Body of pancreas (tissue), 4 donors: ENCODE measurements at places on chromosomes 6 and 20. TPM values are rescaled to one million over a fixed set of nuclear protein-coding genes. Genes with fewer than 3 reads are reported as not detected.

DNA sequence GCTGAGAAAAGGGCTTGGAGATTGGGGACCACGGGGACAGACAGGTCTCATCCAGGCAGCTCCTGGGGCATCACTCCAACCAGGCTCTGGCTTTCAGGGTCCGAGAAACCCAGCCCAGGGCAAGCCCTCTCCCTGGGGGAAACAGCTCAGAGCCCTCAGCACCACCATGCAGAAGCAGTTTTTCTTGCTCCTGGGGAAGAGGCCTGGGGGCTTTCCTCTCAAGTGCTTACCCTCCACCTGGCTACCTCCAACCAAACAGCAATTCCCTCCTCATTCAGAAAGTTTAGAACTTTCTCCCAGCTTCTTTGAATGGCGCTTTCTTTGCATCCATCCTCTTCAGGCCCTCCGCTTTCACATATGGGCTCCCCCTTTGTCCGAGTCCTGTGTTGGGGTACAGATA lies 110.4 kb upstream of the PHACTR3 start:
- no peak overlapping the region for H3K27ac ChIP-seq
- DNase-seq = no peak
- H3K36me3 ChIP-seq = no peaks in the 10 kb centered on the region

- no peak overlapping the region for H3K27ac ChIP-seq
- H3K27me3 ChIP-seq = no peaks in the 10 kb centered on the region
Measured at GRCh38 chr6:42365021-42365420, 86.7 kb downstream of the TRERF1 start.

- H3K4me1 ChIP-seq = no peaks in the 10 kb centered on the region
- DNase-seq = no peak
- no peaks in the 10 kb centered on the region for H3K36me3 ChIP-seq
- H3K27me3 ChIP-seq = no peaks in the 10 kb centered on the region
Measured at GRCh38 chr6:20991910-20992309, 457.7 kb downstream of the CDKAL1 start.

DNA sequence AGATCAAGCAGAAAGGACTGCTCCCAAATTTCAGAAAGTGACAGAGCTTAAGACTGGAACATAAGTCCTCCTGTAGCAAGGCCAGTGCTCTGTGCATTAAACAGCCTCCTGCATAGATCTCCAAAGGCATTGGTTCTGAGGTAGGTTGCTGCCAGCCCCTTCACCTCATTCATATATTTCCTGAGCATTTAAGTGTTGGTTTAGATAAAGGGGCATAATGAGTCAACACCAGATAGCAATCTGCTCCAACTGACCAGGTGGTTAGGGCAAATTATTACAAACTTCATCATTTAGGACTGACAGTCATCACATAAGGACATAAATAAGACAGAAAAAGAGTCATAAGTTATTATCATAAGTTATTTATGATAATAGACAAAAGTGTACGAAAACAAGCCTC lies 10.7 kb downstream of the PTPRK start:
- DNase-seq = no peak
- H3K36me3 ChIP-seq = no peaks in the 10 kb centered on the region
- no peaks in the 10 kb centered on the region for H3K27me3 ChIP-seq
- H3K4me1 ChIP-seq = peaks cover 92% of the 10 kb centered on the region
- H3K27ac ChIP-seq = no peak overlapping the region

DNA sequence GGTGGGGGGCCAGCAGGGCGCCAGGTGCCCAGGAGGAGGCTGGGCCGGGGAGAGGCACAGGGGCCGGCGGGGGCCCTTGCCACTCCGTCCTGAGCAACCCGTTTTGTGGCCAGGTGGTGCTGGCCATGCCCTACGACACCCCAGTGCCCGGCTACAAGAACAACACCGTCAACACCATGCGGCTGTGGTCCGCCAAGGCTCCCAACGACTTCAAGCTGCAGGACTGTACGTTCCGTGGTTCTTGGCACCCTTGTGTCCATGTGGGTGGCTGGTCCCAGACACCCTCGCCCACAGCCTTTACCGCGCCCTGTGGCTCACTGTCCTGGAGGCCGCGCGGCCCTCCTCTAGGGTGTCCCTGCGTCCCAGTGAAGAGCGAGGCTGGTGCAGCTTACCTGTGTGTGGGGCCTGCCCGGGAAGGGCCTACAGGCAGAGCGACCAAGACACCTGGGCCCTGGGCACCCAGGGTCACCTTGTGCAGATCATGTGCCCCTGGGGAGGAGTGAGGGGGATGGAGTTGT lies 28.7 kb downstream of the PYGB start:
- H3K4me1 ChIP-seq = peaks cover 8% of the 10 kb centered on the region
- DNase-seq = peak; percentile 1

DNA sequence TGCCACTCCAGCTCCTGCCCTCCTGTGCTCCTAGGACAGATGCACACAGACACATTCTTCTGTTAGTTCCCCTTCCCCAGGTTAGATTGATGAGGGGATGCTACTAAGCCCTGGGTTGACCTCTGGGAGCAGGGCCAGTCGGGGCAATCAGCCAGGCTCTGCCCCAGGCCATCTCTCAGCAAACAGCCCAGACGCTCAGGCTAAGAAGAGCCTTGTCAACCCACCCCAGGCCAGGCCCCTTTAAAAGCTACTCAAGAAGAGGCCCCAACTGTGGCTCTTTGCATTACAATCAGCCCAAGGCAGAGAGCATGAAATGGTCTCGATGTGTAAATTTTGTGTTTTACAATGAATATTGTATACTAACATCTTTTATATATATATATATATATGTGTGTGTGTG lies 107.4 kb downstream of the TFAP2A start:
- no peaks in the 10 kb centered on the region for H3K4me1 ChIP-seq
- no peak overlapping the region for H3K4me3 ChIP-seq
- H3K27ac ChIP-seq = no peak overlapping the region
- no peaks in the 10 kb centered on the region for H3K27me3 ChIP-seq
- H3K36me3 ChIP-seq = no peaks in the 10 kb centered on the region

DNA sequence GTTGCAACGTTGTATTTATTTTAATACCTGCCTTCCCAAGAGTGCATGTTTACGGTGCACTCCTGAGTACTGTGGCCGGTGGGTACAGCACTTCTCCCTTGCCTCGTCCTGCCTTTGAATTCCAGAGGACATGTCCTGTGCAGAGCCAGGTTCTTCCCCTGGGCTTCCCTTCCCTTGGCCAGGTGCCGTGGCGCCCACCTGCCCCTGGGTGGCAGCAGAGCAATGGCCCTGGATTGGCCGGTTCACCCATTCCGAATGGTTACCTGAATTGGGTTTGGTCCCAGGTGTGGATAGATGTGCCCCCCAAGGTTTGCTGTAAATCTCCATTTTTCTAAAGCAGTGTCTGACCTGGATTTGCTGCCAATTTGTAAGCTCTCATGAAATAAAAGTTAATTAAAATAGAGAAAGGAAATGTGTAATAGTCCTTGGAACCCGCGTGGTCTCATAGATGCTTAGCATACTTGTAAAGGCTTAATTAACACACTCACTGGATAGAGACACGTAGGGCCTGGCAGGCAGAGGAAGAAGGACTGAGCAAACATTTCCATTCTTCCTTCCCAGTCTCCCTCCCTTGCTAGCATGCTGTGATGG lies 40.6 kb downstream of the DTD1 start:
- no peaks in the 10 kb centered on the region for H3K36me3 ChIP-seq
- H3K4me3 ChIP-seq = no peak overlapping the region
- no peaks in the 10 kb centered on the region for H3K27me3 ChIP-seq
- H3K4me1 ChIP-seq = no peaks in the 10 kb centered on the region
- DNase-seq = peak; percentile 48

GRCh38 chr20:329851-330232 lies 4.5 kb downstream of the SOX12 start:
- no peaks in the 10 kb centered on the region for H3K27me3 ChIP-seq
- peaks cover 27% of the 10 kb centered on the region for H3K4me1 ChIP-seq
- H3K36me3 ChIP-seq = no peaks in the 10 kb centered on the region
- no peak for DNase-seq

CALHM4 gene
- total RNA-seq = not detected

DAAM2 gene
- 12.2 TPM for total RNA-seq

JAG1 gene
- 55.7 TPM for total RNA-seq
